ENCODE measurements at places on chromosomes 12 and 14.

- no peak for DNase-seq
Observed at GRCh38 chr14:39393289-39393688, 38.9 kb downstream of the FBXO33 start.

DNA sequence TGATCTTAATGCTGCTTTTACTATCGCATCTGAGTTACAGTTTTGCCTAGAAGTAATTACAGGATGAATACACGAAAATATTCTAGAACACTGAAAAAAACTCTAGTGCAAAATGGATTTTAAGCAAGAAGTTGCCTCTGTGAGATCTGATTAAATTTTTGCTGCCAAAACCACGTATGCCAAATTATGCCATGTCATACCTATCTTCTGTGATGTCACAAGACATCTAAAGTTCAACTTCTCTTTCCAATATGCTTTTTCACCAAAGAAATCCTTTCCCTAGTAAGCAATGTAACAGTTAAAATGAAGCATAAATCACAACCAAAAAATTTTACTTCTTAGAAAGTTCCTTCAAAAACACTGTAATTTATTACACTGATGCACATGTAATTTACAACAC lies 39.6 kb downstream of the HECTD4 start:
- no peak for DNase-seq

GRCh38 chr12:124750149-124750656 lies 113.5 kb downstream of the SCARB1 start:
- DNase-seq: no peak

- no peak for DNase-seq
Observed at GRCh38 chr12:108340037-108340436, 926 bp upstream of the CMKLR1 start.
